Natural killer cell (primary cell): ENCODE measurements at places on chromosomes 5 and 9. TPM values are rescaled to one million over a fixed set of nuclear protein-coding genes. Genes with fewer than 3 reads are reported as not detected.

DNA sequence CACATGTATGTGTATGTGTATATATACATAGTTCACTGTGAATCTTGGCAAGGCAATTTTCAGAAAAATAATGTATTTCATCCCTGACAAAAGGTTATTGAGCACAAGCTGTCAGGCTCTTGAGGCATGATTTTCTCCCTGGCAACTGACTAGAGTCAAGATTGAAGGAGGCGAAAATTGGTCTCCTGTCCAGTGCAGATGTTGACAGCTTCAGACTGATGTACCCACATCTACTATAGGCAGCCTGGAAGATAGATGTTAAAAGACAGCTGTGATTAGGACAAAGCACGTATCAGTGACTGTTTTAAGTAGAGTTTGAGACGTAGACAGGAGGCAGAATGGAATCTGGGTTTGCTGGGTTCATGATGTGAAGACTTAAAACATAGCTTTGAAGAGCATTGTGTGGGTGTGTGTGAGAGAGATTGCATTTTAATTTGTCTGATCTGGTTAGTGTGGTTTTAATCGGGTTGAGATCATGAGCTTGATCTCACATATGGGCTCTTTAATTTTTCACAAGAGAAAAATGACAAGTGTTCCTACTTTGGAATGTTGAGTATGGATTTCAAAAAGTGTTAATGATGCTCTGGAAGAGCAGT, 39.1 kb downstream of the CTNNA1 start:
- no peak overlapping the region for H3K4me3 ChIP-seq
- no peak for DNase-seq
- no peaks in the 10 kb centered on the region for H3K27me3 ChIP-seq
- no peaks in the 10 kb centered on the region for H3K36me3 ChIP-seq
- H3K4me1 ChIP-seq, result no peaks in the 10 kb centered on the region

GRCh38 chr5:172878933-172879752, 45.1 kb downstream of the ERGIC1 start:
- no peaks in the 10 kb centered on the region for H3K27me3 ChIP-seq
- no peak for DNase-seq
- peaks cover 22% of the 10 kb centered on the region for H3K4me1 ChIP-seq

- no peak overlapping the region for H3K27ac ChIP-seq
- no peaks in the 10 kb centered on the region for H3K36me3 ChIP-seq
Measured at GRCh38 chr5:138793575-138793974, 40.4 kb downstream of the CTNNA1 start.

DNA sequence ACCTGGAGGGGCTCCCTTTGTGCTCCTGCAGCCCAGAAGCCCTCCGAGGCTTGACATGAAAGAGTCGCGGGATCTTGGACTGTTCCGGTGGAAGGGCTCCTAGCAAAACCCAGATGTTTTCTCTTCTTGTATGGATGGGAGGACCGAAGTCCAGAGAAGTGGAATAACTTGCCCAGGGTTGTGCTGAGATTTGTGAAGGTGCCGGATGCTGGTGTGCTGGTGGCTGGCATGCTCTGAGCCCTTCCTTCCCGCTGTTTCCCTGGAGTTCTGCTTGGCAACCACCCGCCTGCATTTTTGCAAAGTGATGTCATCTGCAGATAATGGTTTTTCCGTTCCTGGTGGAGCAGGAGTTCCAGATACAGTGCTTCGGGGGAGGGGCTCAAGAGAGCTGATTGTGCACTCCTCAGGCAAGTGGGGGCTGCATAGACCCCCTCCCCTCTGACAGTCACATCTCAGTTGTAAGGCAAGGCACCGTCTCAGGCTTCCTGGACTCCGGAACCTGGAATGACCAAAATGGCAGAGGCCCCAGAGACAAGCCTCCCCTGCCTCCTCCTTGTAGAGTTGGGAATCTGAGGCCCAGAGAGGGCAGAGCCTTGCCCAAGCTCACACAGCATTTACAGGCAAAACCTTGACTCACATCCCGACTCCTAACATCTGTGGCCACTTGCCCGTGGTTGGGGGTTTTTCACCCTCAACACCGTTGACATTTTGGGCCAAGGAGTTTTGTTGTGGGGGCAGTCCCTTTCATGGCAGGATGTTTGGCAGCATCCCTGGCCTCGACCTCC, 157.0 kb downstream of the RGS3 start:
- no peaks in the 10 kb centered on the region for H3K36me3 ChIP-seq
- no peak overlapping the region for H3K27ac ChIP-seq
- no peaks in the 10 kb centered on the region for H3K27me3 ChIP-seq
- H3K4me3 ChIP-seq, result no peak overlapping the region

- no peak overlapping the region for H3K27ac ChIP-seq
- no peaks in the 10 kb centered on the region for H3K4me1 ChIP-seq
- H3K4me3 ChIP-seq, result no peak overlapping the region
- H3K36me3 ChIP-seq, result no peaks in the 10 kb centered on the region
- DNase-seq, result no peak
- H3K27me3 ChIP-seq, result no peaks in the 10 kb centered on the region
Measured at GRCh38 chr5:135208903-135209721, 175.1 kb upstream of the PITX1 start.

GRCh38 chr9:88927510-88927909, 63.8 kb upstream of the S1PR3 start:
- H3K36me3 ChIP-seq, result no peaks in the 10 kb centered on the region
- peak overlapping the region; percentile 1 for H3K27ac ChIP-seq
- DNase-seq, result no peak

- no peaks in the 10 kb centered on the region for H3K27me3 ChIP-seq
Measured at GRCh38 chr5:124921694-124922093, 175.3 kb upstream of the ZNF608 start.

GRCh38 chr5:177123789-177124485, 9.6 kb upstream of the NSD1 start:
- no peaks in the 10 kb centered on the region for H3K27me3 ChIP-seq
- DNase-seq, result no peak
- H3K36me3 ChIP-seq, result no peaks in the 10 kb centered on the region

DNA sequence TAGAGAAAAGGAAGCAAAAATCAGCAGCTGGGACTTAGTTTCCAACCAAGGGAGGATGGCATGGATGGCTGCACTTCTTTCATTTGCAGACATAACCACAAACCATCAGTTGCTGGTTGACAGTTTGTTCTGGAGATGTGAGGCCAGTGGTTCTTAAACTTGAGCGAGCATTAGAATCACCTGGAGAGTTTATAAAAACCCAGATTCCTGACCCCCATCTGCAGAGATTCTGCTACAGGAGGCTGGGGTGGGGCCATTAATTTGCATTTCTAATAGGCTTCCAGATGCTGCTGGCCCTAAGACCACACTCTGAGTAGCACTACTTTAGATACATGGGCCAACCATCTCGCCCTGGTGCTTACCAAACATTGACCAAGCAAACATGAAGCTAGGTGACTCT, 60.8 kb downstream of the MARCHF3 start:
- H3K27ac ChIP-seq, result no peak overlapping the region
- H3K36me3 ChIP-seq, result no peaks in the 10 kb centered on the region
- DNase-seq, result no peak
- no peak overlapping the region for H3K4me3 ChIP-seq
- peaks cover 10% of the 10 kb centered on the region for H3K4me1 ChIP-seq
- H3K27me3 ChIP-seq, result no peaks in the 10 kb centered on the region

DNA sequence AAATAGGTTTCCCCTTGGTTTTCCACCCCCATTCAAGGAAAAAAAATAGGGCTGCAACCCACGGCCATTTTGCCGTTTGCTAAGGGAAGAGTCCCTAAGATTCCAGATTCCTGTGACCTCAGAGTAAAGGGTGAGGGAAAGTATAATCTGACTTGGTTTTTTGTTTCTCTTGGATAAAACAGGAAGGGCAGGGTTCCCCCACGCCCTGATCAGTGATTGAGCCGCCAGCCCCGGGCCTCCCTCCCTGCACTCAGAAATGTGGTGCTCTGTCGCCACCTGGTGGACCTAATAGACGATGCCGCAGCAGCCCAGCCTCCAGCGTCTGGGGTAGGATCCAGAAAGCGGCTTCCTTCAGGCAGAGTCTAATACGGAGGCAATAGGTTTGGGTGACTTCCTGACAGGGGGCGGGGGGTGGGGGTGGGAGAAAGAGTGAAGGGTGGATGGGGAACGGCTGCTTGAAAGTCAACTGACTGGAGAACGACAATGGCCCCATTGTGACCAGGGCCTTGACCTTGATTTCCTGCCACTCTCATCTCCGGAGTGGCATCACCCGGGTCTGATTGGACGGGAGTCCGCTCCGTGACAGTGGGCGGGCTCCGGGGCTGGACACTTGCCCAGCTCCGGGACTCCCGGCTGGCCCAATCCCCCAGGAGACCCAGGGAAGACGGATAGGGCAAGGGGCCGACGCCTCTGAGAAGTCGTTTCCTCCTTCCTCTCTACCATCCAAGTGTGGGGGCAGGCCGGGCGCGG, 17.8 kb upstream of the CYSTM1 start:
- no peak overlapping the region for H3K27ac ChIP-seq
- H3K4me1 ChIP-seq, result peaks cover 14% of the 10 kb centered on the region
- H3K27me3 ChIP-seq, result no peaks in the 10 kb centered on the region
- H3K4me3 ChIP-seq, result no peak overlapping the region
- no peaks in the 10 kb centered on the region for H3K36me3 ChIP-seq

- no peak for DNase-seq
- H3K27me3 ChIP-seq, result no peaks in the 10 kb centered on the region
- H3K27ac ChIP-seq, result no peak overlapping the region
Measured at GRCh38 chr5:67350185-67350584, 153.6 kb upstream of the CD180 start.

GRCh38 chr5:102663749-102664530, 91.2 kb upstream of the PAM start:
- no peaks in the 10 kb centered on the region for H3K4me1 ChIP-seq
- no peaks in the 10 kb centered on the region for H3K36me3 ChIP-seq
- no peaks in the 10 kb centered on the region for H3K27me3 ChIP-seq
- DNase-seq, result no peak
- no peak overlapping the region for H3K27ac ChIP-seq

- no peak overlapping the region for H3K4me3 ChIP-seq
- H3K36me3 ChIP-seq, result no peaks in the 10 kb centered on the region
- H3K27ac ChIP-seq, result no peak overlapping the region
- no peaks in the 10 kb centered on the region for H3K4me1 ChIP-seq
- DNase-seq, result no peak
Measured at GRCh38 chr9:30103647-30104394, 2280.6 kb upstream of the ACO1 start.

- H3K4me1 ChIP-seq, result no peaks in the 10 kb centered on the region
- H3K4me3 ChIP-seq, result no peak overlapping the region
- H3K36me3 ChIP-seq, result no peaks in the 10 kb centered on the region
- no peaks in the 10 kb centered on the region for H3K27me3 ChIP-seq
- H3K27ac ChIP-seq, result no peak overlapping the region
- DNase-seq, result no peak
Measured at GRCh38 chr9:27003426-27004077, 1.9 kb downstream of the LRRC19 start.

- no peaks in the 10 kb centered on the region for H3K36me3 ChIP-seq
- no peak overlapping the region for H3K4me3 ChIP-seq
- no peaks in the 10 kb centered on the region for H3K4me1 ChIP-seq
- no peaks in the 10 kb centered on the region for H3K27me3 ChIP-seq
- DNase-seq, result no peak
- H3K27ac ChIP-seq, result no peak overlapping the region
Measured at GRCh38 chr5:155661859-155662258, 648.3 kb downstream of the KIF4B start.

DNA sequence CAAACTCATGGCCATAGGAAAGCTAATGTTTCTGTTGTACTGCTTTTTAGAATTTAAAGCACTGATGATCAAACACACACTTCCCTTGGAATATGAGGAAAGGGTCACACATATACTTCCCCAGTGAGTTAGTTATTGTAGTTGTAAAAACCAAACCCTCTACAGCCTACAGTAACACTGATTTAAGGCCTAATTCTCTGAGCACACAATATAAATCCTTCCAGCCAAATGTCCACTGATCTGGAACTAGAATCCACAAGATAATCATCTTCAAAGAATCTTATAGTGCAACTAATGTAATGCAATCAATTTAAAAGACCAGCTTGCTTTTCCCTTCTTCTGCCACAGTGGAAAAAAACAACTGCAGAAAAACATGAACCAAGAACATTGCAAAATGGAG, 219.3 kb downstream of the CAAP1 start:
- H3K36me3 ChIP-seq, result no peaks in the 10 kb centered on the region
- H3K4me3 ChIP-seq, result no peak overlapping the region
- no peaks in the 10 kb centered on the region for H3K4me1 ChIP-seq
- H3K27me3 ChIP-seq, result no peaks in the 10 kb centered on the region

DNA sequence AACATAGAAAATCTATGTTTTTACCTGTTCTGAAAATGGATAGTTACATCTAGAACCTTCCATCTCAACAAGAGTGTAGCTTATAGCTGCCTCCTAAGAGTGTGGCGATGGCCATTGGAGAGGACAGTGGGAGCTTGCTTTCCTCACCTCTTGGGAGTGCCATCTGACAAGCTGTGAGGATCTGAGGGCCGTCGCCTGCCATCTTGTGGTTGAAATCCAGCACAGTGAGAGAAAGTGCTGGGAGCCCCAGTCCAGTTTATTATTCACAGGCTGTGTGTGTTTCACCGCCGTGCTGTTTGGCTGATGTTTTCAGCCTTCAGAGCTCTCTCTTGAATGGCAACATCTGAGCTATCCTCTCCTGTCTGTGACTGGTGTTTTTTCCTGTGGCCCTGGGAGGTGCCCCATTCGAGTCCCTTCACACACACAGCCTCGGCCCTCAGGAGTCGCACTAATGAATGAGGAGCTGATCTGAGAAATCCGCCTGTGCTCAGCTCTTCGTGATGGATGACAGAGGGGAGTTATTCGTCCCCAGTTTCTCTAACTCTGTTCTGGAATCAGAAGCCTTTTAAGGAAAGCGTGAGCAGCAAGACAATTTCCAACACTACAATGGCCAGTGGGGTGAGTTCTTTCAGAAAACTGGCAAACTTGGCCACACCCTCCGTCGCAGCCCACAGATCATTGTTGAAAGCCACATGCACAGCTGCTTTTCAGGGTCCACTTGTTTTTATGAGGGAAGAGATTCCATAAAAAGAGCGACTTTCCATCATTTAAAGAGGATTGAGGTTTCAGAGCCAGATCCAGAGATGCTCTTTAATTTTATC, 170.3 kb downstream of the PDZD2 start:
- H3K4me1 ChIP-seq, result no peaks in the 10 kb centered on the region
- peak; percentile 35 for DNase-seq
- no peak overlapping the region for H3K4me3 ChIP-seq
- H3K27ac ChIP-seq, result no peak overlapping the region

DNA sequence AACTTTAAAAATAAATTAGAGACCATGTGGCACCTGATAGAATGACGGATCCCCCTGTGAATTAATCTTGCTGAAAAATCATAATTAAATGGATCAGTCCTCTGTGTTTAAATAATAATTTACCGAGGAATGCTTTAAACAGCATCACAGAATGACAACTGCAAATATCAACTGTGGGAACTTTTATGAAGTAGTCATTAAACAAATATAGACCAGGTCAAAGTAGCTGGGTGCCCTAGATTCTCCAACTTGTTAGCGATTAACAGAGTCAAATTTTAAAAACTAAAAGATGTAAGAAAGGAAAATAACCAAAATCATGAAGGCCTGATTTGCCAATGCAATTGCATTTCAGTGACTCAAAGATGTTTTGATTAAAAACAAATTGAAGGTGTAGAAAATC, 933.4 kb downstream of the PTPRD start:
- no peak overlapping the region for H3K27ac ChIP-seq
- no peaks in the 10 kb centered on the region for H3K27me3 ChIP-seq
- no peaks in the 10 kb centered on the region for H3K36me3 ChIP-seq
- DNase-seq, result no peak
- no peaks in the 10 kb centered on the region for H3K4me1 ChIP-seq

CARD6 gene
- total RNA-seq, result 5.2 TPM

PCDHGB1 gene
- total RNA-seq, result not detected

OR1Q1 gene
- not detected for total RNA-seq

SNCB gene
- total RNA-seq, result not detected

NME5 gene
- total RNA-seq, result not detected

TYRP1 gene
- total RNA-seq, result not detected

ADRA1B gene
- total RNA-seq, result not detected

CDH9 gene
- total RNA-seq, result not detected

EFNA5 gene
- 2.2 TPM for total RNA-seq

SPATA31C1 gene
- not detected for total RNA-seq

GABRG2 gene
- not detected for total RNA-seq

GNG10 gene
- 5.6 TPM for total RNA-seq
